Stimulated activated CD4-positive, alpha-beta T cell treated with anti-CD3 and anti-CD28 coated beads, Interleukin-1b, Interleukin-23, amount 100 ng/mL, for 4 hours (primary cell): ENCODE measurements at places on chromosomes 12 and 14.

DNA sequence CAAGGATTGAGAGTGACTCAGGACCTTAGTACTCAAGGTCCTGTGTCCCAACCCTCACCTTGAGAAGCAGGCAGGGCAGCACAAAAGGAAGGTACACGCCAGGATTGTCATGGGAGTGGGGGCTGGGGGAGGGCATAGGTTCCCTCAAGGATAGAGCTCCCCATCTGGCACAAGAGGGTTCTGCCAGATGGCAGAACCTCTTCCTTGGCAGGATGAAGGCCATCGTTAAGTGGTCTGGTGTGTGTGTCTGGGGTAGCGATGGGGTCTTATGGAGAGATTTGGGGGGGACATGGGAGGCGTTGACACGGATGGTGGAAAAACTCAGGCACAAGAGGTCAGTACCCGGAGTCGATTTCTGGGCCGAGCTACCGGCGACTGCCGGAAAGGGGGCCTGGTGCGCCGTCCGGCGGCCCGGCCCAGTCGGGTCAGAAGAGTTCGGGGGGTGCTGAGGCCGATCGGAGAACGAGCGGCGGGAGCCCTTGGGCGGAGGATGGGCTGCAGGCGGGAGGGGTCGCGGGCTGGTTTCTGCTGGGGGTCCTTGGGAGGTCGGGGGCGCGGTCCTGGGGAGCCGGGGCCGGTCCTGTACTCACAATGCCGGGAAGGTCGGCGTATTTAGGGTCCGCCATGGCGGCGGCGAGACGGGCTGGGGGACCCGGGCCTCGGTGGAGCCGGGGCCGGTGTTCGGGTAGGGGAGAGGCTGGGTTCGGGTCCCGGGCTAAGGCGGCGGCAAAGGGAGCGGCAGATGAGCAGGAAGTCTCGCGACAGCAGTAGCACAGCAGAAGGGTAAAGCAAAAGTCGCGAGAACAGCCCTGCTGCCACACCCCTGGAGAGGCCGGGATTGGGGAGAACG lies at the start of gene DCTN2:
DCTN2 (minus strand) TSS at position 755 of the 850 bp plus-strand sequence; CDS start at position 626, 129 bp downstream.
- DNase-seq, result peak; percentile 87

DNA sequence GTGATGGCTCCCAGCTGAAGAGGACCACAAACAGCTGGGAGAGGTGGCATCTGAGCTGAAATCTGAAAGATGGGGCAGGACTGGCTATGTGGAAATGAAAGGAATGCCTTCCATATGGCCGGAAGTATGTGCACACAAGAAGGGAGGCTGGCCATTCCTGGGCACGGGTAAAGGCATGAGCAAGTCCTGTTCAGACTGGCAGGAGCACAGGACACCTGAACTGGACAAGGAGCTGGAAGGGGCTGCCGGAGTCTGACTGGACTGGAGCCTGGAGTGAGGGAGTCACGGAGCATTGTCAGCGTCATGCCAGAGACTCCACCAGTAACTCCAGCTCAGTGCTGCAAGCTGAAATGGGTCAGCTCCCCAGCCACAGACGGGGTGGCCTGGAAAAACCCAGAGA lies 11.9 kb upstream of the TC2N start:
- DNase-seq, result no peak

DNA sequence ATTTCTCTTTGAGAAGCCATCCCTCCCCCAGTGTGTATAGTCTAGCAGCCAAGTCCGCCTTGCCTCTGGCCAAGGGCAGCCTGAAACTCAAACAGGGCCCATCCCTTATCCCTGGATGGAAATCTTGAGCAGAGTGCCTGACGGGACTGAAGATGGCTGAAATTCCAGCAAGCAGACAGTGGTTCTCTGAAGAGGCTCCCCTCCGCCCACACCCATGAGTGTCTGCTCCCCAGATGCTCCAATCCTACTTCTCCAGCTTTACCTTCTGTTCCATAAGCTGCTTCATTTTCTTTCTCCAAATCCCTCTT lies 396.2 kb downstream of the NUAK1 start:
- DNase-seq, result no peak

GRCh38 chr12:98188650-98189077 lies 326.7 kb upstream of the TMPO start:
- no peak for DNase-seq

DNA sequence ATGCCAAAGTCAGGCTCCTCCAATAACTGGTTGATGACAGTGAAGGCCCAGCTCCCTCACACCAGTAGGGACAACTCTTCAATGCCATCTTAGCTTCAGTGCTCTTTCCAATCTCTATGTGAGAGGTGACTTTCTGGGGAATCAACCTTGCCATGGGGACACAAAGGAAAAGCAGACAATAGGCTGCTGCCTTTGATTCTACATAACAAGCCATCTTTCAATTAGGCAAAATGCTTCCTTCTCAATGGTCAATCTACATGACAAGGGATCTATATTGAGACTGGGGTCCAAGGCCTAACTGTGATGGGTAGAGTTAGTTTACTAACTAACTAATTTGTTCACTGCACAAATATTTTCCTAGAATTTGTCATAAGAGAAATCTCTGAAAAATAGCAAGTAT lies 1417.5 kb upstream of the SEL1L start:
- no peak for DNase-seq

DNA sequence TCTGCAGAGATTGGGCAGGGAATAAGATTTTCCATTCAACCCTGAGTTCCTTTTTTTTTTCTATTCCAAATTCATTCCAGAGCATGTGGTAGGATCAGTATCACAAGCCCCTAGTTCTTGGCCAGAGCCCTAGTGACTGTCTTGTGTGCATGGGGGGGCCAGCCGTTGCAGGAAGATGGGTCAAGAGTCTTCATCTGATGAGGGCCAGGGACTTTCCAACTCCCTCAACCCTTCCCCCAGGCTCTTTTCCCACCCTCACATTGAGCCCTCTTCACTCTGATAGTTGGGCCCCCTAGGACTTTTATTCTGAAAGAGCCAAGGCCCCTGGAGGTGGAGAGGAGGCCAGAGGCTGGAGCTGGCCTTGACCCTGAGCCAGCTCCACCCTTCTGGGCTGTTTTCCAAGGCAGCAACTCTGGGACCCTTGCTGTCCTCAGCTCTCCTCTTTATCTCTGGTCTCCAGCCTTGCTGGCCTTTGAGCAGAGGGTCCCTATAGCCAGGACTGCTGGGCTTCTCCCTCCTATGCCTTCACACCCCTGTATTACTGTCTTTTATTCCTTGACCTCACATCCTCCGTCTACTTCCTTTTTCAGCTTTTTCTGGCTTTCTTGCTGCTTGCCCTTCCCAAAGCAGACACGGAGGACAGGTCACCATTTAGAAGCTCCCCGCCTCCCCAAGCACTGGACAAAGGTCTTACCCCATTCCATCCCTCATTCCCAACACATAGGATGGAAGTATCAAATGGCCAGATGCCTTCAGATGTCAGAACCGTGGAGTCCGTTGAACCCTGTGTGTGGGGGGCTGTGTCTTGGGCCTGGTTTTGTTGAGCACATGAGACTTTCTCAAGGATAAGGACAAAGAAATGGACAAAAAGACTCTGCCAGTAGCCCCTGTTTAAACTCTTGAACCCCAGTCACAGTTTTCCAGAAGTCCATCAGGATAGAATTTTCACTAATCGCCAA lies 5.6 kb downstream of the RBP5 start:
- no peak for DNase-seq

DNA sequence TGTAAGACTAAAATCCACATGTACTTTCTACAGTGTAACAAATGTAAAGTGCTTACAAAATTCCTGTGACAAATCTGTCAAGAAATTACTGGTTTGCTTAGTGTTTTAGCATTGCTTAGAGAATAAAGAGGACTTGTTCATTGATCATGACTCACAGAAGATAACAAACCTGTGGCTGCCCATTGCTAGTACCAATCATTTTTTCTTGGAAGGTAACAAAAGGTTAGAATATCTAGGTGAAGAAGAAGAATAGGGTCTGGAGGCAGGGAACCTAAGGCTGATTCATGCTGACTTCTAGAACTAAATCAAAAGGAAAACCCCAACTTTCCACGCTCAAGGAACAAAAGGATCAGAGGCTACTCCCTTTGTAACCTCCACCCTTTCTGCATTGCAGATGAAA lies 232.7 kb upstream of the ABCD2 start:
- DNase-seq, result no peak

DNA sequence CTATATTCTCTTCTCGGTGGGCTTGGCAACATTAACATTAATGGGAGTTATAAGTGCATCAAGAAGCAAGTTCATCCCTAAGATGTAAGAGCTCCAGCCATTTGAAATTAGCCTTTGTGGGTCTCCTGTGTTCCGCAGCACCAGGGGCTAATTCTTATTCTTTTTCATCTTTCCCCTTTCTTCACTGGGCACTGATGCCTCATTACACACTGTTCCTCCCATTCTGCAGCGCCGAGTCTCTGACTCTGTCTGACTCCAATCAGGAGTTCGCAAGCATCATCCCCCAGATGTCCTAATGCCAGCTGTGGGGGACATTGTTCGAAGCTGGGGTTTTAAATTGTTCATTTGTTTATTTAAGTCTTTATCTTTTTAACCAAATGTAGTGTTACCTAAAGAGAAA lies 341.3 kb downstream of the EGLN3 start:
- no peak for DNase-seq

DNA sequence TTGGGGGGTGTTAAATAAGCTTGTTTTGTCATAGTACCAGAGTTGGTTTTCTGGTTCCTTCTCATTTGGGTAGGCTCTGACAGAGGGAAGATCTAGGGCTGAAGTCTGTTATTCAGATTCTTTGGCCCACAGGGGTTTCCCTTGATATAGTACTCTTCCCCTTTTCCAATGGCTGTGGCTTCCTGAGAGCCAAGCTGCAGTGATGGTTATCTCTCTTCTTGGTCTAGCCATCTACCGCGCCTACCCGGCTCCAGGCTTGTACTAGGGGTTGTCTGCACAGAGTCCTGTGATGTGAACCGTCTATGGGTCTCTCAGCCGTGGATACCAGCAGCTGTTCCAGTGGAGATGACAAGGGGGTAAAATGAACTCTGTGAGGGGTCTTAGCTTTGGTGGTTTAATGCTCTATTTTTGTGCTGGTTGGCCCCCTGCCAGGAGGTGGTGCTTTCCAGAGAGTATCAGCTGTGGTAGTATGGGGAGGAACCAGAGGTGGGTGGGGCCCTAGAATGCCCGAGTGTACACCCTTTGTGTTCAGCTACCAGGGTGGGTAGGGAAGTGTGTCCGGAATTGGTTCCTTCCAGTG lies 209.7 kb downstream of the GPHN start:
- DNase-seq, result no peak

- DNase-seq, result no peak
Observed at GRCh38 chr12:98421316-98421715, 94.1 kb upstream of the TMPO start.

DNA sequence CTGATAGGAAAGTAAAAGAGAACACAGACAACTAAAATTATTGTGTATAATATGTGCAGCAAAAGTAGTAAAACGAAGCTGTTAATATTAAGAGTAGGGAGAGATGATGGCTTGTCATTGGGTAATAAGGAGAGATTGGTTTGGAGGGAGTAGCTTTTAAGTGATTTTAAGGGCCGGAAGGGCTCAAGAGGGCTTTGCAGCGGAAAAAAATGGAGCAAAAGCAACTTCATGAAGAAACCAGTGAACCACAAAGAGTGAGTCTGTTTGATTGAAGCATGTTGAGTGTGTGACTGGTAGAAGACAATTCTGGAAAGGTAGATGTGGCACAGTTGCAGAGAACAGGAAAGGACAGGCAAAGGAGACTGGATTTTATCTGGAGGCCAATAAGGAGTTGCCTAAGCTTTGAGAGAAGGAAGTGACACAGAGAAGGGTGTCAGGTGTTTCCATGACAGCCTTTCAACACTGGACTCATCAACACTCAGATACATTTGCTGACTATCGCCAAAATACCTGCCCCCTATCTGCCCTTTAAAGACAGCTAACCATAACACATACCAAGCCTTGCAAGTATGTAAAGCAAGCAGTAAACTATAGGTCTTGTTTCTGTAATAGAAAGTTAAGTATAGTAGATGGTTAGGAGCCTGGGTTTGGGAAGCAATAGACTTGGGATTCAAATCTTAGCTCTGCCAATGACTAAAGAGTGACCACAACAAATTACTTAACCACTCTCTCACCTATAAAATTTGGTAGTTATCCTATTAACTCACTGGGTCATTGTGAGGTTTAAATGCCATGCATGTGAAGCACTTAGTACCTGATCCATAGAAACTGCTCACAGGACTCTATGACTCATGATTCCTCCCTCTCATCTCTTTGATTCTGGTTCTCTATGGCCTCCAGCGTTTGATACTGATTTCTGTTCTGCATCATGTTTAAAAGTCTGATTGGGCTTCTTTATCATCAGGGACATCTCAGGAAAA lies 117.3 kb upstream of the LMNTD1 start:
- DNase-seq, result no peak

DNA sequence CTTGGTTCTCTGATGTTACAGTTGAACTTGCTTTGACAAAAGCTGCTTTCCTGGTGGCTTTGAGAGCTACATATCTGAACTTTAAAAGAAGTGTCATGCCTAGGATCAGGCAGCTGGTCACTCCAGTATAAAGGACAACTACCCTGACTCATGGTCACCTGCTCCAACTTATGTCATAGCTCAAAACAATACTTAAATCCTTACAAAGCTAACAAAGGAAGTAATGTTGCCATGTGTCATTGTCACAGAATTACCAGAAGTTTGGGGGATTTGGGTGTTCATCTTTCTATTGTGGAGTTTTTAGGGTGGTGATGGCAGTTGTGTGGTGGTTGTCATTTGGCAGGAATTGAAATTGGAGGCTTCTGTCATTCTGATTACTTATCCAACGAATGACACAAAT lies 1.8 kb upstream of the TCP11L2 start:
- no peak for DNase-seq

DNA sequence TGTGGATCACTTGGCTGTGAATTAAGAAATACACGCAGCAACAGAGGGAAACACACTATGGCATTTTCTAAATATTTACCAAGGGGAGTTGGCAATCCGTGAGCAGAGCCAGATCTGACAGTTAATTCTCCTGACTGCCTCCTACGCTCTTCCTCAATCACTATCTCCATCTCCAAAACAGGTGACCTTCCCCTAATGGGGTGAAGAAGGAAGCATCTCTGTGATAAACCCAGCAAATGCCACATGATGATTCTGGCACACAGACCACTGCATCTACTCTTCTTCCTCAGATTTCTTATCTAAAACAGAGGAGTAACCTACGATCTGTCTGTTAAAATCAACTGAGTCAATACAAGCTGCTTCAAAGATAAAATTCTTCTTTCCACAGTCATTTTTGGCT lies 4.4 kb downstream of the SPTB start:
- no peak for DNase-seq

GRCh38 chr14:28467611-28468010 lies 299.0 kb upstream of the FOXG1 start:
- no peak for DNase-seq

- DNase-seq, result no peak
Observed at GRCh38 chr12:81499809-81500208, 259.3 kb downstream of the PPFIA2 start.

GRCh38 chr12:49232940-49233841 lies 31.7 kb upstream of the TUBA1C start:
- DNase-seq, result no peak
